ACHN (cell line): ENCODE measurements at places on chromosomes 11 and 22.
A peak's percentile ranks its signal among the peaks of the same experiment; 100 is the strongest.

DNA sequence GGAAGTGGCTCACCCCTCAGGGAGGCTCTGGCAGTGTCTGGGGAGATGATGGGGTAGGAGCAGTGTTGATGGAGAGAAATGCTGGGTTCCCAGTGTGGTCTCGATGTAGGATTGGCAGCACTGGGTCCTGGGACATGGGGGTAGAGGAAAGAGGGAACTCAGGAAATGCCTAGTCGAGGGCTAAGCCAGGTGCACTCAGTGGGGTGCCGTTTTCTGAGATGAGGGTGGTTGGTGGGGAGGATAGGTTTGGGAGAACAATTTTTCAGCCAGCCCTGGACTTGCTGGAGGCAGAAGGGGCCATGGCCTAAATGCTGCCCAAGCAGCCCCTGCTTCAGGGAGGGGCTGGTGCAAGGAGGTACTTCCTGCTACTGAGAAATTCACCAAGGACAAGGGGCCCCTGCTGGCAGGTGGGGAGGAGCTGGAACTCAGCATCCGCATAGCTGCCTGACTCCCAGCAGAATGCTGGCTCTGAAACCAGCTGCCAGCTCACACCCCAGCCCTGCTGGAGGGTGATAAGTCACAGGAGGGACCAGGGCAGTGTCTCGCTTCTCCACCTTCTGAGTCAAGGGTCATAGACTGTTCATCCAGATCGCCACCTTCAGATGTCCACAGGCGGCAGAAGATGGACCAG, 6.0 kb downstream of the CCDC157 start:
- DNase-seq = no peak

DNA sequence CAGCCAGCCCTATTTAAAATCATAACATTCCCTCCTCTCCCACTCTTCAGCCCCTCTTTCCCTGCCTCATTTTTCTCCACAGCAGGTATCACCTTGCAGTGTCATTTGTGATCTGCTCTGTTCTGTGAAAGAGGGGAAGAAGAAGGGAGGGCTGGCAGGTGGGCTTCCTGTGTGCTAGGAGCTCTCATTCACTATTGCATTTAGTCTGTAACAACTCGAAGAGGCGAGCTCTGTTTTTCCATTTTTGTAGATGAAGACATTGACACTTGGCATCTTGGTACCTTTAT, 52.1 kb upstream of the CRYBB3 start:
- no peak for DNase-seq

DNA sequence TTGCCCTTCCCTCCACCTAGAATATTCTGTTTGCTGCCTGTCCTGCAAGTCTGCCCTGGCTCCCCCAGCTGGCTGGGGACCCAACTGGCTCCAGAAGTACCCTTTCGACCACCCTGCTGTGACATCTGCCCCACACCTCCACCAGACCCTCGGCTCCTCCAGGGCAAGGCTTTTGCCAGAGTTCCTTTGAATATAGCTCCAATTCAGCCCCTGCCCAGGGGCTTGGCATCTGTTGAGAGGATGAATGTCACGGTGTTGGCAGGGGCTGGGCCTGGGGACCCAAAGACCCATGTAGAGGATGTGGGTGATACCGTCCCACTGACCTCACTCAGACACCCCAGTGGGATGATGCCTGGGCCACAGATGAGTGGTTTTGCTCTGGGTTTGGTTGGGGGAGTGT, 4.0 kb downstream of the NLRP6 start:
- no peak for DNase-seq

- peak; percentile 53 for DNase-seq
Observed at GRCh38 chr11:78646564-78647185, 72.0 kb upstream of the NARS2 start.

GRCh38 chr11:100734743-100735527, 47.8 kb downstream of the ARHGAP42 start:
- no peak for DNase-seq

GRCh38 chr11:77196961-77197360, 68.9 kb downstream of the MYO7A start:
- no peak for DNase-seq

DNA sequence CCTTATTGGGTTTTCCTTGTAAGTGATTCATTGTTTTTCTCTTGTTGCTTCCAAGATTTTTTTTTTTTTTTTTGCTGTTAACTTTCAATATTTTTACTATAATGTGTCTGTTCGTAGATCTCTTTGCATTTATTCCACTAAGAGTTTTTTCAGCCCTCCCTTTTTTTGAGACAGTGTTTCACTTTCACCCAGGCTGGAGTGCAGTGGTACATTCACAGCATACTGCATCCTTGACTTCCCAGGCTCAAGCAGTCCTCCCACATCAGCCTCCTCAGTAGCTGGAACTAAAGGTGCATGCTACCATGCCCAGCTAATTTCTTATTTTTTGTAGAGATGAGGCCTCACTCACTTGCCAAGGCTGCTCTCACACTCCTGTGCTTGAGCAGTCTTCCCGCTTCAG, 1282.0 kb upstream of the CNTN5 start:
- no peak for DNase-seq

DNA sequence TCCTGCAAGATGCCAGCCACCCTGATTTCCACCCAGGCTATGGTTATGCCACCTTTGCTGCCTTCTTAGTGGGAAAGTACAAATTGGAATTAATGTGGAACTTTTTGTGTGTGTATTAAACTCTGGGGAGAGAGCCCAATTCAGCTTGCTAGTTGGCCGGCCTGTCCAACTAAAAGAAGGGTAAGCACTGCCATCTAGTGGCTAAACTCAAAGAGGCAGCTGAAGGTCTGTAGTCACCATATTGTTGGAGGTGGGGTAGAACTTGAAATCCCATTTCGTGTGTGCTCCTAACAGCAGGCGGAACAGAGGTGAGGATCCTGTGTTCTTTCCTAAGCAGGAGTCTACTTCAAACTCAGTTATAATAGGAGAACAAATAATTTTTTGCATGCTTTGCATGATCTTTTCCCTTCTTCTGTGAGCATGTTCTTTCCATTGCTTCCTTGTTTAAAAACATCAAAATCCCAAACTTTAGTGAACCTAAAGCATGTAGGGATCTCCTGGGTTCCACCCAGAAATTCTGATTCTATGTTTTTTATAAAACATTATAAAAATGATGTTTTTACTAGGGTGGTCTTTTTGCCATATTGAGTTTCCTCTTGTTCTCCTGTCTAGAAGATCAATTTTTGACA, 138.8 kb upstream of the SORL1-AS1 start:
- DNase-seq = peak; percentile 71

- DNase-seq = no peak
Observed at GRCh38 chr22:50671641-50672040, 982 bp upstream of the SHANK3 start.

GRCh38 chr11:49432242-49432848, 223.9 kb upstream of the FOLH1 start:
- DNase-seq = no peak

DNA sequence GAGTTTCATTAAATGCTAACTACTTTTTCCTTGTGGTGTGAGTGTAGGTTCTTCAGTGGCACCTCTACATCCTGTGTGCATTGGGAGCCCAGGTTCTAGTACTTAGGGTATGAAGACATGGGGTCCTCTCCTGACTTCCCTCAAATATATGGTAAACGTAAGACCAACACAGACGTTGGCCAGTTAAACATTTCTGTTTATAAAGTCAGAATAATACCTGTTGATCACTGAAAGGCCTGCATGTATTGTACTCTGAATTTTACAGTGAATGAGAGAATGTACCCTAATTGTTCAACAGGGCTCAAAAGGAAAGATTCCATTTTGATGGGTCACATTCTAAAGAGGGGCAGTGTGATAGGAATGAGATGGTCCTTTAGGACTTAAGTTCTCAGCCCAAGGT, 3.2 kb downstream of the RPL27A start:
- DNase-seq = no peak

DNA sequence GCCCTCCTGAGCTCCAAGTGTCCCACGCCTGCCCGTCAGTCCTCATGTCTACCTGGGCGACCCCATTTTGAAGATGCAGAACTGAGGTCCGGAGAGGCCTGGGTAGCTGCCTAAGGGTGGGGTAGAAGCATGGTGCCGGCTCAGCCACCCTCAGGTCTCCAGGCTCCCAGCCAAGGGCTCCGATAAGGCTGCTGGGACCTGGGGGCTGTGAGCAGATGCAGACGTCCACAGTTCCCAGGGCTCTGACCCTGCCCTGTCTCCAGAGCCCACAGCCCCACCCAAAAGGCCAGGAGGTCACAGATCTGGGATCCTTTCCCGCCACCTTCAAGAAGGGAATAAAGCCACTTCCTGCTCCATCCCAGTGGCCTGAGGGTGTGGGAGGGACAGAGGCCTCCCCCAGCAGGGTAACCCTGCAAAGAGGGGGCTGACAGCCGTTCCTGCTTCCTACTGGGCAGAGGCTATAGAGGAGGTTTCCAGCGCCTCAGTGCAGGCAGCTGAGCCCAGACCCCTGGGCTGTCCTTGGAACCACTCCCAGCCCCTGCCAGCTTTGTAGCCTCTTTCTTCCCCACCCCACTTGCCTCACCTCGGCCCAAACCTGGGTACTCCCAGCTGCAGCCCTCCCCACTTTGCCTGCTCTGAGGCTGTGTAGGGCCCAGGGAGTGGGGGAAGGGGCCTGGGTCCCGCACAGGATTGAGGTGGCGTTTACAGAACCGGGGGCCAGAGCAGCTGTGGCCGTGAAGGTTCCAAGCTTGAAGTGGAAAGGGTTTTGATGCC, 85.5 kb downstream of the CDKN1C start:
- no peak for DNase-seq

GRCh38 chr11:106840947-106841346, 177.3 kb downstream of the GUCY1A2 start:
- peak; percentile 4 for DNase-seq

DNA sequence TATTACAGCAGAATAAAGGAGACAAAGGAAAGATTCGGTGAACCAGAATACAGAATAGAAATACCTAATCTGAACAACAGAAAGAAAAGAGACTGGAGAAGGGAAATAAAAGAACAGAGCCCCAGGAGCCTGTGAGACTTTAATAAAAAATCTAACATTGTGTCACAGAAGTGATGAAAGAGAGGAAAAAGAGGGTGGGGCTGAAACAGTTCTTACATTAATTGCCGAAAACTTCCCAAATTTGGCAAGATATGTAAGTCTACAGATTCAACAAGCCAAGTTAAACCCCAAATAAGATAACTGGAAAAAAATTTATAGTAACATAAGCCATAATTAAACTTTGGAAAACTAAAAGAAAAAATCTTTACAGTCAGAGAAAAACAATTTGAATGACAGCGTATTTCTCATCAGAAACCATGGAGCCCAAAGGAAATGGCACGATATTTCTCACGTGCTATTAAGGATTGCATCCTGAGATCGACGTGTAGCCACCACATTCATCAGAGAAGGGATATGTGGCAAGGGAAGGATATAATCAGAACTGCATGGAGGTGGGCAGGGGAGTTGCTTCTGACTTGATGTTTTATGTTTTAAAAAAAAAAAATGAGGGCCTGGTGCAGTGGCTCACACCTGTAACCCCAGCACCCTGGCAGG, 73.9 kb downstream of the SGSM3 start:
- no peak for DNase-seq

GRCh38 chr11:17415523-17416104, 27.2 kb upstream of the KCNJ11 start:
- DNase-seq = no peak

DNA sequence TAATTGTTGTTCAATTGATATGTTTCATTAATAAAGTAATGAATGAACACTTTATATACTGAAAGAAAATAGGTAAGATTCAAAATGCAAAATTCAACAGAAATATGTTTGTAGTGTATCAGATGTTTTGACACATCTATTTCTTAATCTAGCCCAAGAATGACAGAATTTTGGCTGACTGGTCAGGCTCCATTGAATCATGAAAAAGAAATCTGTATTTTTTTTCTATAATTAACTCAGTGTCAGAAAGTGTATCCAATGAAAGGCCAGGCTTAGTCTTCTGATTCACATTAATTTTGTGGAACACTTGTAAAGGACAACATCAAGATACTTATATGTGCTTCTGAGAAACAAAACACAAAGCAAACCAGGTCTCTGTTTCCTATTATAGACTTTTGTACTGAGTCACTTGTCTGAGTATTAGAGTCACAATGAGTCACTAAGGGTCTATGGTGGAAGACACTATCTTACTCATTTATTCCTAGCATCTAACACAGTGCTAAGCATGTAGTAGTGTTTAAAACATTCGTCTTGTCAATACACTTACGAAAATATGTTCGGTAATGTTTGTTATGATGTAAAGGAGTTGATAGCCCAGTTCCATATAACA, 297.7 kb upstream of the CCDC90B start:
- peak; percentile 14 for DNase-seq

- no peak for DNase-seq
Observed at GRCh38 chr11:1839924-1840779, 1.4 kb downstream of the TNNI2 start.

- no peak for DNase-seq
Observed at GRCh38 chr22:47878460-47878859, 1116.0 kb downstream of the TBC1D22A start.

DNA sequence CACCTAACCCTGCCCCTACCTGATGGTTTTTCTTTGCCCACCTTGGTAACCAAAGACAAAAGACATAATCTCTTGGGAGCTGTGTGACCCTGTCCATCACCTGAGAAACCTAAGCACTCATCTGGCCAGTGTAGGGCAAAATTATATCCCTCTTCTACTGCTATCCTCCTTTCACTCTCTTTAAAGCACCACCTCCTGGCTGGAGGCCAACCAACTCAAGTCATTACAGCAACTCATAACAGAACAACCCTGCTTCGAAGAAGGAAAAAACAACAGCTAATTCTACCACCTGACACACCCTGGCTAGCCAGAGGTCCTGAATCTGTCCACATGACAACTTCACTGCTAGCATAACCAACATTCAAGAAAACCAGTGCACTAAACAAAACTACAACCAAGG, 45.5 kb downstream of the GAS2 start:
- DNase-seq = no peak

- DNase-seq = no peak
Observed at GRCh38 chr11:121474680-121475079, 21.9 kb upstream of the SORL1-AS1 start.

- peak; percentile 39 for DNase-seq
Observed at GRCh38 chr11:102517670-102518069, 12.9 kb downstream of the MMP7 start.

GRCh38 chr11:67372993-67373647, at the start of gene CLCF1:
TSS of gene CLCF1 (minus strand) at chr11:67373598. CDS start at chr11:67373539, 59 bp downstream.
- no peak for DNase-seq

GRCh38 chr11:78203184-78203583, 14.5 kb downstream of the USP35 start:
- DNase-seq = no peak

DNA sequence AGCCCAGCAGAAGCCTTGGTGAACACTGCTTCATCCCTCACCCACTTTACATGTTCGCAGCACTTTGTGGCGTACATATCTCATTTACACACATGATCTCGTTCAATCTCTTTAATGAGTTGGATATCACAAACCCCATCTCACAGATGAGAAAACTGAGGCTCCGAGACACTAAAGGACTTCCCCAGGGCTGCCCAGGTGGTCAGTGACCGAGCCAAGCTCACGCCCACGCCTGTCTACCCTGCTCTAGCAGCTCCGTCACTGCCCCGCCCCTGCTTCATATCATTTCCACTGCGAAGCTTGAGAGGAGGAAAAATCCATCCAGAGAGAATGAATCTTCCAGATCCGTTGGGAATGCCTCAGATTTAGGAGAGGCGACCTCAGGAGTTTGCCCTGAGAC, 11.8 kb upstream of the DSCAML1 start:
- no peak for DNase-seq
